Neural crest cell (in vitro differentiated cells): ENCODE measurements at places on chromosomes 6 and 20. TPM values are rescaled to one million over a fixed set of nuclear protein-coding genes. Genes with fewer than 3 reads are reported as not detected.

Gene GRM1
- total RNA-seq, result 0.20 and 0.63 TPM in 2 replicates

Gene GSTA2
- not detected in 2 replicates for total RNA-seq

Gene MEP1A
- total RNA-seq, result not detected in 2 replicates

Gene KIAA1586
- total RNA-seq, result 38.2 and 39.8 TPM in 2 replicates

Gene VIP
- total RNA-seq, result not detected in 2 replicates

Gene SLC17A1
- not detected in 2 replicates for total RNA-seq

Gene PCMT1
- 65.5 and 67.4 TPM in 2 replicates for total RNA-seq

Gene LRRC73
- total RNA-seq, result 2.1 and 2.7 TPM in 2 replicates

Gene AGER
- 25.7 and 26.0 TPM in 2 replicates for total RNA-seq

Gene HFE
- total RNA-seq, result 1.7 and 2.4 TPM in 2 replicates

Gene ARMH2
- total RNA-seq, result not detected in 2 replicates

Gene TIAM2
- total RNA-seq, result 33.5 and 36.8 TPM in 2 replicates

Gene TRIM40
- total RNA-seq, result not detected in 2 replicates

Gene ENPP1
- 4.0 and 4.9 TPM in 2 replicates for total RNA-seq

GRCh38 chr6:57193177-57193576, 21.1 kb downstream of the BAG2 start:
- DNase-seq, result no peak

DNA sequence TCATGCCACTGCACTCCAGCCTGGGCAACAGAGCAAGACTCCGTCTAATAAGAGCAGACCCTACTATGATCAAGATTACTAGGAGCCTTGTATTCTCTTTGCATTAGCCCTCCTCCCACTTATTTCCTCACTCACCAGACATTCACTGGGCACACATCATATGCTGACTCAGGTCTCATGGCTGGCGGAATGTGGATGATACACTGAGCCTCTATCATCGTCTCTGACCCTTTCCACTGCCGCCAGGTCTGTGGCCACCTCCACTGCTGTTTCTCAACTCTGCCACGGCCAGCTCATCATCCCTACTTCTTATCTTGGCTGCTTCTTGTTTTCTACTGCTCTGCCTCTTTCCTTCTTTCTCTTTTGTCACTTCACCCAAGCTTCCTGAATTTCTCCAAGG, 161.0 kb downstream of the BACH2 start:
- no peak for DNase-seq

GRCh38 chr6:112286010-112286409, 31.6 kb upstream of the LAMA4 start:
- no peak for DNase-seq

- no peak for DNase-seq
These were observed 59.1 kb upstream of the PRDM1 start for GRCh38 chr6:106026748-106027715.

GRCh38 chr20:14193885-14194284, 143.5 kb downstream of the FLRT3 start:
- DNase-seq, result no peak

DNA sequence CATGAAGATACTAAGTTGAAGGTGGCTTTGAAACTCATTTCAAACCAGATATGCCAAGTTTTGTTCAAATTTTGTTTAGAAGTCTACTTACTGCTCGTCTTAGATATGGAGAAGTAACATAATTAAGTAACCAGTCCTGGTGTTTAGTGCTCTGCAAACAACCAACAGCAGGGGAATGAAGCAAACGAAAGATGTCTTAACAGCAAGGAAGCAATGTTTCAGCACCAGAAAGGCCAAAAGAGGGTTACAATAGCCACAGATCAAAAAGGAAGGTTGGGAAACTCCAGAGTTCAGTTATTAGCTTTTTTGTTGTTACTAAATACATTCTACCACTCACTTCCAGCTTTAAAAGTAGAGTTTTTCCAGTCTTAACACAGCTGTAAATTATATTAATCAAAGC, 45.1 kb downstream of the LHFPL5 start:
- no peak for DNase-seq

GRCh38 chr6:157211603-157212455, 111.5 kb downstream of the TMEM242 start:
- no peak for DNase-seq

- DNase-seq, result peak; percentile 21
These were observed 35.7 kb downstream of the KCNB1 start for GRCh38 chr20:49446808-49447207.

GRCh38 chr6:84687431-84687830, 77.0 kb downstream of the TBX18 start:
- no peak for DNase-seq

GRCh38 chr6:6351511-6352025, 31.1 kb upstream of the F13A1 start:
- no peak for DNase-seq

DNA sequence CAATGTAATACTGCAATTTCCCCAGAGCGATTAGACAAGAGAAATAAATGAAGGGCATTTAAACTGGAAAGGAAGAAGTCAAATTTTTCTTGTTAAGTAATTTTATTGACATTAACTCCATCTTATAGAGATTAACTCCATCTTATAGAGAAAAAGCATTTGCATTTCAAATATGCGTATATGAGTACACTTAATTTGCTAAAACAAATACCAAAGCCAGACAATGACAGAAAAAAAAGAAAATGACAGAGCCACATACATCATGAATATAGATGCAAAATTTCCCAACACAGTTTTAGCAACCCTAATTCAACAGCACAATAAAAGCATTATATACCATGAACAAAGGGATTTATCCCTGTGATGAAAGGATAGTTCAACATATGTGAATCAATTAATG, 1293.1 kb upstream of the EYS start:
- no peak for DNase-seq

- DNase-seq, result no peak
These were observed 39.1 kb downstream of the ILRUN start for GRCh38 chr6:34657307-34657978.

- DNase-seq, result no peak
These were observed 16.2 kb downstream of the FOXA2 start for GRCh38 chr20:22567944-22568871.

- DNase-seq, result no peak
These were observed 699 bp upstream of the HSPA1B start for GRCh38 chr6:31826793-31827285.

DNA sequence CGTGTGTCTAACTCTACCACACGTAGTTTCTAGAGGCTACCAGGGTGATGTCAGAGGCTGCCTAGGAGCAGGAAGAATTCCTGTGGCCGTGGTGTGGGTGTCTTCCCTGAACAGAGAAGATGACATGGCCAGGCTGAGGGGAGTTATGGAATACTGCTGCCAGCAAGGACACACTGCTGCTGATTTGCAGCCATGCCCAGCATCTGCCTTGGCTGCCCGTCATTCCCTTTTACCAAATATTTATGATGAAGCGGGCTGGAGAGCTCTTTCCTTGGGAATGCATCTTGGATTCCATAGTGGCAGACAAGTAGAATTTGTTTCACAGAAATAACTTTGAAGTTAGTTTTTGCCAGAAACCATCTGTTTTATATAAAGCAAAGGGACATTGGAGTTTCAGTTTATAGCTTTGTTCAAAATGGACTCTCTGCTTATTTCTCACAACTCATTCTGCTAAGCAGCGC, 80.8 kb upstream of the VSTM2L start:
- no peak for DNase-seq

DNA sequence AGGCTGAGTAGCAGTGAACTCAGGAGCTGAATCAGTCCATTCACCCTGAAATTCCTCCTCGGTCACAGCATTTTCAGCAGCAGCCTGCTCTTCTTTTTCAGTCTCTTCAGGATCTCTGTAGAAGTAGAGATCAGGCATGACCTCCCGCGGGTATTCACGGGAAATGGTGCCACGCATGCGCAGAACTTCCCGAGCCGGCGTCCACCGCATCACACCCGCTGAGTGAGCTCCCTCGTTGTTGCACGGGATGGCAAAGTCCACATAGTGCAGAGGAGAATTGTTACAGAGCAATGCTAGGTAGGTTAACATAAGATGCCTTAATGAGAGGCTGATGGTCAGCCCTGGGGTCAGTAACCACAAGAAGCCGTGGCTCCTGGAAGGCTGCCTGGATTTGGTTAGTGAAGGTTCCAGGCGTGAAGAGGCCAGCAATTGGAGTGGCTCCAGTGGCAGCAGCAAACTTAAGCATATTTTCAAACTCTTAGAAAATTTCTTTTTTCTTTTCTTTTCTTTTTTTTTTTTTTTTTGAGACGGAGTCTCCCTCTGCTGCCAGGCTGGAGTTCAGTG, 113.5 kb upstream of the HDAC2 start:
- no peak for DNase-seq

DNA sequence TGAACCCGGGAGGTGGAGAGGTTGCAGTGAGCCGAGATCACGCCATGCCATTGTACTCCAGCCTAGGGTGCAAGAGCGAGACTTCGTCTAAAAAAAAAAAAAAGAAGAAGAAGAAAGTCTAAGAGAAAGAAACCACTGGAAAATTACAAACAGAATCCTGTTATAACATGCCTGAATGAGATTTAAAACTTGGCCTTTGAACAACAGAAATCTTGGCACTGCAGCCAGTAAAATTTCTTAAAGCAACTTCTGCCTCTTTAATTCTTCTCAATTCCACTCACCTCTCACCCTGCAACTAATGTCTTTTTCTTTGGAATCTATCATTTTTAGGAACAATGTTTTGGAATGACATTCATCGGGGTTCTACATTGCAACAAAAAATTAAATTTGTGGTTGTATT, 26.3 kb downstream of the PM20D2 start:
- no peak for DNase-seq

DNA sequence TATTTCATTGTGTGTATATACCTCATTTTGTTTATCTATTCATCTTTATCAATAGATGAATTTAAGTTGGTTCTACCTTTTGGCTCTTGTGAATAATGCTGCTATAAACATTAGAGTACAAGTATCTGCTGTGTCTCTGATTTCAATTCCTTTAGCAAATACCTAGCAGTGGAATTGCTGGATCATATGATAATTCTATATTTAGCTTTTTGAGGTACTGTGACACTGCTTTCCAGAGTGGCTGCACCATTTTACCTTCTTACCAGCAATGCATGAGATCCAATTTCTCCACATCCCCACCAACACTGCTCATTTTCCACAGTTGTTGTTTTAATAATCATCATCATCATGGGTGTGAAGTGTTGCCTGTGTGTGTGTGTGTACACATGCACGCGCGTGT, 182.3 kb downstream of the MBOAT1 start:
- no peak for DNase-seq

DNA sequence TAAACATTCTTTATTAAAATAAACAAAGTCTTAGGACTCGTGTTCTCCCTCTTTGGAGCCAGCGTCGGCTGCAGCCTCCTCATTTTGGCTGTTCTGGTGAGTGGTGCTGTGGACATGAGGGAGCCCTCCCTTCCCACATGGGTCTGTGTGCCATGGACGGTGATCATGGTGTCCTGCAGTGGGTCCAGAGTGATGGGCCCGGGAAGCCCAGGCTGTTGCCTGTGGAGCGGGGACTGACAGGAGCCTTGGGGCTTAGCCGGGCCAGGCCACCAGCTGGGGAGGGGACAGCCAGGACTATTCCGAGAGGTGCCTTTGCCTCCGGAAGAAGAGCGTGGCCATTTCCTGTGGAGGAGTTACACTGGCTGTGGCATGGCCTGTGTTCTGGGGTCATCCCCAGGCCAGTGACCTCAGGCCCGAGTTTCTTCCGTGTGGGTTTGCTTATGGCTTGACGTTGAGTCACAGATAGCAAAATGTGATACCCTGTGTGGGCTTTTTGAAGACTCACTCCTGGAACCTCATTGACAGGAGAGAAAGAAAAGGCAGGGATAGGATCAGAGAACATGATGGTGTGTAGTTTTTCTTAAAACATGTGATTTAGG, 153.4 kb downstream of the DTNBP1 start:
- no peak for DNase-seq

GRCh38 chr20:7742479-7742878, 197.8 kb downstream of the HAO1 start:
- no peak for DNase-seq

GRCh38 chr6:47342824-47343223, 33.1 kb upstream of the TNFRSF21 start:
- no peak for DNase-seq

GRCh38 chr20:13105864-13106457, 97.2 kb downstream of the SPTLC3 start:
- no peak for DNase-seq

- DNase-seq, result no peak
These were observed 27.9 kb downstream of the FIG4 start for GRCh38 chr6:109718991-109719390.

GRCh38 chr20:5171064-5171789, 44.4 kb downstream of the CDS2 start:
- DNase-seq, result no peak

- DNase-seq, result no peak
These were observed 384.5 kb upstream of the HSF2 start for GRCh38 chr6:122014961-122015360.

DNA sequence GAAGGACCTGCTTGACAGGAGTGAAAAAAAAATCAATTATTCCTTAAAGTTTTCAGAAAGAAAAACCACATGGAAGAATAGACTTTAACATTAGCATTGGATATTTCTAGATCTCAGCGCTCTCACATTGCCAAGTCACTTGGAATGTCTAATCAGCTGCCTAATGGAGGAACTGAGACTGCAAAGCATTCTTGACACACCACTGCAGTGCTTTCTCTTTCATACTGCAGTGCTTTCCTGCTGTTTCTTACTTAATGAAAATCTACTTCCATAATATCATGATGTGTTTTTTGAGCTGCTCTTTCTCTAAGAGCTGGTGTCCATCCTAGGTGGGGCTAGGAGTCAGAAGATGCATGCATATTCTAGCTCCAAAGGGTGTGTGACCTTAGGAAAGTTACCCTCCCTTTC, 20.4 kb upstream of the MCM3 start:
- DNase-seq, result no peak

DNA sequence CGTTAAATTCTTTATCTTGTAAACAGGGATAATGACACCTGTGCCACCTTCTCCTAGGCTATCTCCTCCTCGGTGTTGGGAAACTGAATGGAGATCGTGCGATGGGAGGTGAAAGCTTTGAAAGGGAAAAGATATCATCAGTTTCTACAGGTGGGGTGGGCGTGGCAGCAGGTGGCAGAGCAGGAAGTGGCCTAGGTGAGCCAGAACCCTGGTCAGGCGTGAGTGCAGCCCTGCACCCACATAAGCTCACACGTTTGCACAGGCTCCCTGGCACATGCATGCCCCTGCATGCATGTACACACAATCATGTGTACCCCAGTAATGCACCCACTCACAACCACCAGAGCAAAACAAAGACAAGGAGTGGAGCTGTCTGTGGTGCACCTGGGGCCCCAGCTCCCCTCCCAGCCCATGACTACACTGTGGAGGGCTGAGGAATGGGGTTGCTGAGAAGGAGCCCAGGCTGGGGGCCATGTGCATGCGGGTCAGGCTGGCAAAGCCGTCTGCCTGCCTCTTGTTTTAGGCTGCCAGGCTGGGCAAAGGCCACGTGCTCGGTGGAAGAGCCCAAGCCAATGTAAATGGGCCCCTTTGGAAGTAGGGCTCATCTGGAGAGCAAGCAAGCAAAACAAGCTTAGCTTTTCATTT, 61.5 kb downstream of the TFAP2C start:
- DNase-seq, result no peak

- DNase-seq, result no peak
These were observed 8.9 kb downstream of the FYN start for GRCh38 chr6:111864138-111865048.

- no peak for DNase-seq
These were observed 108.0 kb upstream of the MOCS1 start for GRCh38 chr6:40042232-40042631.

- DNase-seq, result no peak
These were observed 35.2 kb downstream of the SYNDIG1 start for GRCh38 chr20:24504331-24505285.
